ENCODE measurements at places on chromosomes 6 and 20.

- no peak for DNase-seq
Observed at GRCh38 chr6:3940703-3941102, 91.5 kb downstream of the FAM50B start.

GRCh38 chr6:13769655-13770053 lies 44.7 kb downstream of the MCUR1 start:
- DNase-seq: no peak

DNA sequence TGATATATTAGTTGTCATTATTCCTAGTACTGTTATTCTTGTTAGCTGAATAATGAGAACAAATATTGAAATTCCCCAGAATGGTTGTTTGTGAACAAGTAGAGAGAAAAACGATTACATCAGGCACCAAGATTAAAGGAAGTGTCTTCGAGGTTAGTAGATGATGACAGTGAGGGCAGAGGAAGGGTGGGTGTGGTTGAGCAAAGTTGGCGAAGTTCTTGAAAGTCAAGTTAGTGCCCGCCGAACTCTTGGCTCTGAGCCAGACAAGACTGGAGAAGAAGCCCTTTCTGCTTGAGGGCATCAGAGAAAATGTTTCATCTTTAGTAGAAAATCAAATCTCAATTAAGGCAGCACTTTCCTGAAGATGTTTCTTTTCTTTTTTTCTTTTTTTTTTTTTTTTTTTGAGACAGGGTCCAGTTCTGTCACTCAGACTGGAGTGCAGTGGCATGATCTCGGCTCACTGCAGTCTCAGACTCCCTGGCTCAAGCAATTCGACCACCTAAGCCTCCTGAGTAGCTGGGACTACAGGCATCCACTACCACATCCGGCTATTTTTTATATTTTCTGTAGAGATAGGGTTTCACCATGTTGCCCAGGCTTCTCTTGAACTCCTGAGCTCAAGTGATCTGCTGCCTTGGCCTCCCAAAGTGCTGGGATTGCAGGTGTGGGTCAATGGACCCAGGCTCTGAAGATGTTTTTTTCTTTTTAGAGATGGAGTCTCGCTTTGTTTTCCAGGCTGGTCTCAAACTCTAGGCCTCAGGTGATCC lies 77.1 kb downstream of the SGK1 start:
- DNase-seq: no peak

DNA sequence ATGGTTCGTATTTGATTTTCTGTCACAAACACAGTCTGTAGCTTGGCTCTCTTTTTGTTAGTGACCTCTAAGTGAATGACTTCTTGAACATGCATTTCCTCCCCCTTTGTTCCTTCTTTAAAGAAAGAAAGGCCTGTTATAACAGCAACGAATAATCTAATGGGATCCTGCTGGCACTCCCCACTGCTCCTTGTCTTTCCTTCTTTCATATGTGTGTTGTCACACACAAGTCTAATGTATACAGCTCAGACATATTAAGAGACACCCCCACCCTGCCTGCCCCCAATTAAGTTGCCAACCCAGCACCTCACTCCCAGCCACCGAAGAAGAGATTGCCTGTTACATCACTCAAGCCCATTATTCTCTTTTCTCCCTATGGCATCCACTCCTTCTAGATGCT lies 4.9 kb upstream of the SAMD5 start:
- DNase-seq: no peak

- no peak for DNase-seq
Observed at GRCh38 chr6:139834232-139834631, 459.8 kb upstream of the CITED2 start.

DNA sequence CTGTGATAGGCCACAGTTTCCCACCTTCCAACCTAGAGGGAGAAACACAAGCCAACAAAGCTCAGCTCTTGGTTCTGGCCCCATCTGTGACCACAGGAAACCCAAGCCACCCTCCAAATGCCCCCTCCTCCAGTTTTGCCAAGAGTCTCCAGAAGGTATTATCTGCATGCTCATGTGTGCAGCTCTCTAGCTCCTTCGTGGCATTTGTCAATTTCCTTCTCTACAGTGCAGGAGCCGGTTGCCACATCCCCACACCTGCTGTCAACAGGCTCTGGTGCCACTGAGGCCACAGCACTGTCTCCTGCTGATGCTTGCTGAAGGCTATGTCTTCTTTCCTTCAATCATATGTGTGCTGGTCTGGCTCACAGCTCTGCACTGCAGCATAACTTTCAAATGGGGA lies 177.2 kb downstream of the CLIC5 start:
- DNase-seq: no peak

GRCh38 chr20:48262466-48262865 lies 477.2 kb upstream of the SULF2 start:
- DNase-seq: no peak

DNA sequence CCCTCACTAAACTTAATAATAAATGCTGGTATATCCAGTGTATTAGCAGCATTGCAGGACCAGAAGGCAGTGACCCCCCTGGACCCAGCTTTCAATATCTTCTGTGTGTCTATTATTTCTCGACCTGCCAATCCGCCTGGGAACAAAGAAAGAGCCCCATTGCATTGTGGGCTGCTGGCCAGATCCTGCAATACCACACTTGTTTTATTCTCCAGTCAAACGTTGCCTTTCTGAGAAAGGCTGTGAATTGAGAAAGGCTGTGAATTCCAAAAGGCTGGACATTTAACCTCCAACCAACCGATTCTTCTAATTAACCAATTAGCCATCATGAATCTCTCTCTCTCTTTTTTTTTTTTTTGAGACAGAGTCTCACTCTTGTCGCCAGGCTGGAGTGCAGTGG lies 1.5 kb upstream of the MTO1 start:
- DNase-seq: no peak

DNA sequence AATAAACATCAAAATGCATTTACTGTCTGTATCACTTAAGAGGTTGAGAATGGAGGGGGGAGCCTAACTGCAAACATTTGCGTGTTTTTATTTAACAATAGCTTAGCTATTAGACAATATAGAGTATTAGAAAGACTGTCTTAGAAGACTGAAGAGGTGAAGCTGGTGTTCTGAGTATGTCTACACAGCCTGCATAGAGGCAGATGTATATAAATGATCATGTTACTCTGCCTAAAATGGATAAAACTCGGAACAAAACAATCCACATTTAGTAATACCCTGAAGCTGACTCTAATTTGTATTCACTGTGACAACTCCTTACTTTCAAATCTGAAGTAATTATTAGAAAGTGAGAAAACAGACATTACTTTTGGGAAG lies 181.9 kb downstream of the GMPR start:
- DNase-seq: no peak

DNA sequence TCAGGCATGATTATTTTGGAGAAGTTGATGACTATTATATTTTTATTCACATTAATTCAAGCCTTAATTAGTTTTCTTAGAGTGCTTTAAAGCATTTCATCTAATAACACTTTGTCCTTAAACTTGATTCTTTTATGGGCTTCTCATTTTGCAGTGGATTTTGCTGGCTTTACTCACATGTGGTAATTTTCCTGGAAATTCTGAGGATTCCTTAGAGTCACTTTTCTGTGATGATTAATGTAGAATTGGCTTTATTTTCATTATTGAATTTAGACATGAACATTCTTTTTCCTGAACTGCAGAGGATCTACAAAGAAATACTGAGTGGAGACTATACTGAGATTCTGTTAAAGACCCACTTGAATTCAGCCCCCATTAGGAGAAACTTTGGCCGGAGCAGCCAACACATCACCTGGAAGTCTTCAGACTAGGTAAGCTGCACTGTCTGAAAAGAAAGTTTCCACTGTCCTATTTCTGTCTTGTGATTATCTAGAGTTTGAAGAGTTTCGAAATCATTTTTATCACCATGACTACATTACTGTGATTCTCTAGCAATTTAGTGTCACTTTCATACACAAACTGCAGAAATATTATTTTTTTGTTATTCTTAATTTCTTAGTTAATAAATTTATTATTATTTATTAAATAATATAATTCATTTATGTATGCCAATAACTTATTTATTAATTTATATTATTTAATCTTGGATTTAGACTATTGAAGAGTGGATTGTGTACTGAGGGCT lies 1.9 kb downstream of the RFPL4B start:
- no peak for DNase-seq

- peak; percentile 80 for DNase-seq
Observed at GRCh38 chr20:37518606-37519507, 2.2 kb upstream of the NNAT start.

GRCh38 chr20:21206584-21206983 lies 80.7 kb downstream of the KIZ start:
- DNase-seq: no peak

GRCh38 chr20:48722002-48722731 lies 105.6 kb downstream of the PREX1 start:
- DNase-seq: no peak

GRCh38 chr20:51021067-51022025 lies 1.6 kb downstream of the KCNG1 start:
- DNase-seq: no peak

DNA sequence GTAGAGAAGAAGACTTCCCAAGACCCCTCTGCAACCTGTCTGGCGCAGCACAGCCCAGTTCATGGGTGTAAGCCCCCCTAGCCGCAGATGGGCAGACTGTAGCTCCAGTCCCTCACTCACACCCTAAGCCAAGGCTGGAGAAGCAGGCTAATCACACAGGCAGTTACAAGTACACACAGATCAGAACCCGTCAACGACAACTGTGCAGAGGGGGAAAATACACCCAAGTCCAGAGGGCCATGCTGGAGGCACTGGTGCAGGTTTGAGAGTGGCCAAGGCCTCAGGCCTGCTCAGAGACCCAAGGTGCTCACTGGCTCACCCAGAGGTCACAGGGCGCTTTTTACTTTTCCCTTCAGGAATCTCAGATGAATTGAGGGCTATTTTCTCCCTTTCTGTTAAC lies 106.1 kb downstream of the NOL4L start:
- DNase-seq: no peak

GRCh38 chr20:50029697-50030461 lies 47.1 kb downstream of the SNAI1 start:
- no peak for DNase-seq

DNA sequence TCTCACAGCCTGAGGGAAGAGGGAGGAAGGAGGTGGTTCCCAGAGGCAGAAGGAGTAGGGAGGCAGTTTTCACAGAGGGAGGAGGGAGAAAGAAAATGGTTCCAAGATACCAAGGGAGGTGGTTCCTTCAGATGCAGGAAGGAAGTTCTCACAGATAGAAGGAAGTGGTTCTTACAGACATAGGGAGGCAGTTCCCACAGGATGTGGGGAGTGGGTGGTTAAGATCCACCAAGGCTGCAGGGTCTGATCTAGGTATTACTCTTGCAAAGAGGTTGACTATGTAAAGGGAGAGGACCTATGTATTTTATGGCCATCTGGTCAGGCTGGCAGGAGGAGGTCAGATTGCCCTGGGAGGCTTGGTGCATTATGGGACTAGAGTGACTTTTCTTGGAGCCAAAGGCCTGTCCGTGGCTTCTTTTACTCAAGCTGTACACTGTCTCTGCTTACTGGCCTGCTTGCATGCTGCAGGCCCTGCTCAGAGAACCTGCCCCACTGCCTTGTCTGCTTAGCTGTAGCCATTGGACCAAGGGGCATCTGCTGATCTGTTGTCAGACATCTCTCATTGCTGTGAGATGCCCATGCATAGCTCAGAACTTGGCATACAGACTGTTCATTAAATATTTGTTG lies 283.7 kb downstream of the DHX35 start:
- DNase-seq: no peak

GRCh38 chr20:5557123-5557522 lies 193.1 kb upstream of the SHLD1 start:
- peak; percentile 43 for DNase-seq

GRCh38 chr20:5100684-5101347 lies 18.9 kb downstream of the PCNA start:
- peak; percentile 67 for DNase-seq

GRCh38 chr20:40486297-40486696 lies 202.7 kb downstream of the MAFB start:
- no peak for DNase-seq

GRCh38 chr6:132907914-132908313 lies 93.5 kb downstream of the RPS12 start:
- DNase-seq: no peak

DNA sequence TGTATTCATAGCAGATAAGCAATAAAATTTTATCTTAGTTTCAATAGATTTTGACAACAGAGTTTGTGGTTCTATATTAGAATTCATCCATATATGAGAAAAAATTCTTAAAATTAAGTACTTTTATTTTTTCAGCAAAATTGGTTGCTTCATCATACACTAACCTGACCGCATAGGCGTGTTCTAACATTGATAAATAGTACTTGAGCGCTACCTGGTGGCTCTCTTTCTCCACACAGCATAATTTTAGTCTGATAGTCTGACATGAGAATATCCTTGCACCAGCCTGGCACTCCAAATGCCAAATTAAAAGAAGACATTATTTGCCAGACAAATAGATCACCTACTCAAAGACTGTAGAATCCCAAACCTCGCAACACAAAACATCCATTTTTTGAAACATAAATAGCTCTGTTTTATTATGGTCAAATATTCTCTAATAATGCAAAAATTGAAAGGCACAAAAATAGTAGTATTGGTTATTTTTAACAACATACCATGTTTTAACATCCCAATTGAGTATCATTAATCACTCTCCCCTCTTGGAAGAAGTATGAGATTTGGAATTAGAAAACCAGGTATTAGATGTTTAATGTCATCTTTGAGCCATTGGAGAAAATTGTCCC lies 33.0 kb upstream of the FILIP1 start:
- DNase-seq: peak; percentile 41
